ENCODE measurements at places on chromosomes 2 and 18.

GRCh38 chr18:4994710-4995109 lies 202.3 kb downstream of the AKAIN1 start:
- DNase-seq = no peak

- DNase-seq = no peak
These were observed 231.1 kb downstream of the ANKRD30B start for GRCh38 chr18:14978962-14979535.

- DNase-seq = peak; percentile 39
These were observed at the start of gene PROKR1 for GRCh38 chr2:68643011-68643873. Gene PROKR1, plus strand, starts transcription at chr2:68643579. Its CDS starts 2,243 bp downstream, at chr2:68645822.

- no peak for DNase-seq
These were observed 72.8 kb upstream of the CDH19 start for GRCh38 chr18:66676699-66677098.

DNA sequence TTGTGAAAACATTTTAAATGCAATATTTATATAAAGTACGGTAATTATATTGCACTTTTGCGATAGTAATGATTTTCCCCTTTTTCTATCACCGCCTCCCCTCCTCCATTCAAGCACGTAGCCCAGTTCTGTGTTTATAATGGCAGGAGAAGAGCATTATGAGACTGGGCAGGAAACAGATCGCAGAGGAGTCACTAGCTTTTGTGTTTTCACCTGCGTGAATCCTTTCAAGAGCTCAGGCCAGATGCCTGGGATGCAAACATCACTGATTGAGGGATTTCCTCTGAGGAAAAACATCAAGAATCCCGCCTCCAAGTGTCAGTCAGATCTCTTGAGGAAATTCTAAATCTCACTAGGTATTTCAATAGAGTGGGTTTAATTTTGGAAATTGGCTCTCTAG lies 178.4 kb upstream of the FN1 start:
- DNase-seq = no peak

GRCh38 chr2:240137596-240138253 lies 1.6 kb upstream of the COPS9 start:
- DNase-seq = no peak

- no peak for DNase-seq
These were observed 123.1 kb downstream of the RTTN start for GRCh38 chr18:70082430-70082829.

- no peak for DNase-seq
These were observed 13.2 kb downstream of the PRELID3A start for GRCh38 chr18:12420821-12421421.

- no peak for DNase-seq
These were observed 298.9 kb upstream of the NCKAP5 start for GRCh38 chr2:133867166-133867565.

- no peak for DNase-seq
These were observed 32.7 kb downstream of the TMEM131 start for GRCh38 chr2:97963079-97963406.

DNA sequence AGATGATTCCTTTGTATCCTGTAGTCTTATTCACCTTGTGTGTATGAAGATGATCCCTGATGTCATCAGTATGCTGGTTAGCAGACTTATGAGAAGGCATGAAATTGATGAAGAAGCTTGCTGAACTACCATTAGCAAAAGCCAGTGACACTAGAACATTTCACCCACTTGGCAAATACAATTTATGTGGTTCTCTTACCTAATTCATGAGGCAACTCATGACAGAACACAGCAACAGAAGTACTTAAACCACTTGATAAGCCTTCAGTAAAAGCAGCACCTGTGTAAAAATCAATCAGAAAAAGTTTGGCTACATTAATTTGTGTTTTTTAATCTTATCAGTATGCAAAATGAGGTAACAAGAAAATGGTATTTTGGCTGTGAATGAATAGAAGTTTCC lies 16.8 kb downstream of the SLC39A6 start:
- DNase-seq = no peak

GRCh38 chr2:73503992-73504570 lies 118.4 kb downstream of the ALMS1 start:
- no peak for DNase-seq

- DNase-seq = no peak
These were observed 282.9 kb upstream of the REV1 start for GRCh38 chr2:99772591-99773331.

GRCh38 chr2:144390424-144391020 lies 129.4 kb downstream of the ZEB2 start:
- no peak for DNase-seq

- no peak for DNase-seq
These were observed 72.7 kb upstream of the CTAGE1 start for GRCh38 chr18:22490429-22490846.

DNA sequence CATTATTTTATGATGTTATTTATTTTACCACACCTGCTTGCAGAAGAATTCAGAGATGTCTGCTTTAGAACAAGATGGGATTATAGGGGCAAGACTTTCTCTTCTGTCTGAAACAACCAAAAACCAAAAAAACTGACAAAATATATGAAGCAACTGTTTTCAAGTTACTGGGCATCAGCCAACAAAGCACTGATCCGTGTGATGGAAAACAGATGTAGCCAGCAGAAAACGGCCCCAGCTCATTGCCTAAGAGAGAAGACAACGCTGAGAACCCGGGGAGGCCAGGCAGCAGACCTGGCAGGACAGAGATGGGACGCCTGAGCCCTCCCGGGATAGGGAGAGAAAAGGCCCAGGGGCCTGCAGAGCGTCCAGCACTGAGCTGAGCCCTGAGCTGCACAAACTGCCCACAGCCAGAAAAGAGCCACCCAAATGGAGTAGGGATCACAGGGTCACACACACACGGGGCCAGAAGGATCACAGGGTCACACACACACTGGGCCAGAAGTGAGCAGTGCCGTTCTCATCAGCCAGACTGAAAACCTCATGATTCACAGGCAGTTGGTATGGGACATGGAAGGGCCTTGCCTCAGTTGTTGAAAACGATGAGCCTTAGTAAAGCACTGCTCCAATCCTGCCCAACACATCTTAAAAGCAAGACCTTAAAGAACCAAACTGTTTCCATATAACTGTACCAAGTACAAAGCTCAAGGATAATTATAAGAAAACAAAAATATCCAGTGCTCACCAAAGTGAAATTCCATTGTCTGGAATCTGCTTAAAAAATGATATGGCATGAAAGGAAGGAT lies 12.1 kb downstream of the PXDN start:
- no peak for DNase-seq

DNA sequence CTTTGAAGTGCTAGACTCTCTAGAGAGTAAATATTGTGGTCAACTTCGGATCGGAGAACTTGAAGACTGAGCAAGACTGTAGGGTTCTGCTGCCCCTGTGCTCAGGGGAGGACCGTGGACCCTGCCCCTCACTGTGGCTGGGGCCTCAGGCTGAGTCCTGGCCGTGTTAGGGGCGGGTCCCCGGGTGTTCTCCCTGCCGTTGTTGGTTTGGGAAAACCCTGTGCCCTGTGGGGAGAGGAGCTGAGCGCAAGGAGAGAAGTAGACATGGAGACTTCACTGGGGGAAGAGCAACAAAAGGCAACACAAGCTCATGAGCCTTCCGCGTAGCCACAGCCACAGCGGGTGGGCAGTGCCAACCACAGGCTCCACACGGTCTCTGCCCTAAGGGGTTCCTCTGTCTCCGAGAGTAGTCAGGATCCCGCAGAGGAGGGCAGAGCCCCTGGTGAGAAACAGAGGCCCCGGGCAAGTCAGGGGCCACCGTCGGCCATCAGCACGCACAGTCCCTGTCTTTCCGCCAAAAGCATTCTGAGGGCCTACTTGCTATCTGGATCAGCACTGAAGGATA lies 53.1 kb downstream of the NTSR2 start:
- no peak for DNase-seq

- no peak for DNase-seq
These were observed 67.5 kb upstream of the FOSL2 start for GRCh38 chr2:28325173-28325566.

DNA sequence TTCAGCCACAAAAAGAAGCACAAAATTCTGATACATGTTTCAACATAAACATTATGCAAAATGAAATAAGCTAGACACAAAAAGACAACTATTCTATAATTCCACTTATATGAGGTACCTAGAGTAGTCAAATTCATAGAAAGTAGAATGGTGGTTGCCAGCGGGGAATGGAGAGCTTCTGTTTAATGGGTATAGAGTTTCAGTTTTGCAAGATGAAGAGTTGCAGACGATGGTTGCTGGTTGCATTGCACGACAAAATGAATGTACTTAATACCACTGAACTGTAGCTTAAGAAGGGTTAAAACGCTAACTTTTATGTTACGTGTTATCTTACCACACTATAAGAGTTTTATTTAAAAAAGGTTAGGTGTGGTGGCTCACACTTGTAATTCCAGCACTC lies 13.5 kb downstream of the YWHAQ start:
- DNase-seq = no peak

- peak; percentile 72 for DNase-seq
These were observed 209.5 kb downstream of the VAPA start for GRCh38 chr18:10122988-10123950.

DNA sequence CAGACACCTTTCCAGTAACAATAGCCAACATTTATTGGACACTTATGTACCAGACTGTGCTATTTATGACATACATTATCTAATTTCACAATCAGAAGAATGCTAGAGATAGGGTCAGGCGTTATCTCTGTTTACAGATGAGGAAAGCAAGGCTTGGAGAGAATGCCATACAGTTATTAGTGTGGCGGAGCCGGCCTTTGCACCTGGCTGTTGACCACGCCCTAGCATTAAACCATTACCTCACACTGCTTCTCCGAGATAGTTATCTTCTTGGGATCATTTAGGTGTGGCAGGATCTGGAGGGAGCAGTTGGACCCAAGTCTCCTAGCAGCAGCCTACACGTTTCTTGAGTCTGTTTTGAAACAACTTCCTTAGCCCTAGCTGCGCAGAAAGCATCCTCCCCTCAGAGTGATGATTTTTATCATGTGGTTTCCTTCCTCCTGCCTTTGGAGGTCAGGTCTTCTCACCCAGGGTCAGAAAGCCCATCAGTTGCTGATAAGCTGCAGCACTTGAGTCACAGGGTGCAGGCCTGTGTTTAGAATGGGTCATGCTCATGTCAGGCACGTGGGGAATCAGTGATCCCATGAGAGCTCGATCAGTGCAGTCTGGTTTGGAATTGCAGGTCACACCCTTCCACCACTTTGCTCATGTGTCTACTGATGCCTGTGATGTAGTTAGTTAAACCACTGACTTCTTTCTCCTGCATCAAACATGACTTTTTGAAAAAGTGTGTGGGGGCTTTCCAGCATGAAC lies 118.2 kb downstream of the SPTBN1 start:
- DNase-seq = peak; percentile 80

DNA sequence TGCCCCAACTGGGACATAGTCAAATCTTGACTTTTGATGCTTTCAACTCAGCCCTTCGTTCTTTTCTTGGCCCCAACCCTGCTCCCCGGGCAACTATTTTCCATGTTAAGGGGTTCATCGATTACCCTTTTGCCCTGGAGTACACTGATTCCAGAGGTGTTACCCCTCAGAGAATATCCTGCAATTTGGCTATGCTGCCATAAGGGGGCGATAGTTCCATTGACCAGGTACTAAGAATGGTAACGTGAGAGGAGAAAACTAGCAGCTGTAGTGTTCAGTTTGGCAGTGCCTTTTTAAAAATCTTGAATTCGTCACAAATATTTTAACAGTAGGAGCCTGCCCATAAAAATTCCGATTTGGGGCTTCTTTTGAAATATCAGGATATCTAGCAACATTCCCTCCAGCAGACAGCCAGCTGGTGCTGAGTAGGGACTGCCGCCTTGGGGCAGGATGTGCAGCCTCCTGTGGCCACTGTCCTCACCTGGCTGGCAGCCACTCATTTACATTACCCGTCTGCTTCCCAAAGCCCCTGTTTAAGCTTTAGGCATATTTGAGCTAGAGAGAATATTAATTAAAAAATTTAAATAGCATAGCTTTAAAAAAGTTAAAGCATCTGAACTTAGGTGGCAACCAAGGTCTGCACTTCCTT lies 146.3 kb upstream of the SKOR2 start:
- DNase-seq = peak; percentile 50

GRCh38 chr2:225598897-225599296 lies 199.4 kb downstream of the NYAP2 start:
- peak; percentile 10 for DNase-seq

DNA sequence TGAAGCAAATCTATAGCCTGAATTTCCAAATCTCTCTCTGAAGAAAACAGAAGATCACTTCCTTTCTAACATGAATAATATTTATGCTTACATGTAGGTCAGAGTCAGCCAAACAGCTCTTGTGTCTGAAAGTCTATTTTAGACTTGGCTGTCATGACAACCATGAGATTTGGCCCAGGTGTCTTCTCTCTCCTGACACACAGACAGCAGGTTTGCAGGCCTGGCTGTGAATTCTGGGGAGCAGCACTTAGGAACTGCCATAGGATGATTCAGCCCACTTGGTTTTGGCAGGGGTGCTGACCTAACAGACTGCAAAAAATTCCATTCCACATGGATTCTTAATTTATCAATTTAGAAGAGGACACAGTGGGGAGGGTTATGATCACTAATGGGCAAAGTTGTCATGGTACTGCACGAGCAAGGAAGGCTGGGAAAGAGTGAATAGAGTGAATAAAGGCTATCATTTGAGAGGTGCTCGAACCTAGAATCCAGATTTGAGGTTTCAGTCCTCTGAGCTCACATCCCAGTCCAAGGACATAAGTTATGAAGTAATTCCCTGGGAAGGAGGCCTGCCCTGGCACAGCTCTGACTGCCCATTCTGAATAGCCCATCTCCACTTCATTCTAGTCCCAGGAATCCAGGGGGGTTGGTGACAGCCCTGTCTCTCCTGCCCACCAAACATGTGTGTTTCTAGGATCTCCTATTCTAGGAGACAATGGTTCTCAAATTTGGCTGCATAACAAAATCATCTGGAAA lies 453.9 kb upstream of the TRIB2 start:
- no peak for DNase-seq

DNA sequence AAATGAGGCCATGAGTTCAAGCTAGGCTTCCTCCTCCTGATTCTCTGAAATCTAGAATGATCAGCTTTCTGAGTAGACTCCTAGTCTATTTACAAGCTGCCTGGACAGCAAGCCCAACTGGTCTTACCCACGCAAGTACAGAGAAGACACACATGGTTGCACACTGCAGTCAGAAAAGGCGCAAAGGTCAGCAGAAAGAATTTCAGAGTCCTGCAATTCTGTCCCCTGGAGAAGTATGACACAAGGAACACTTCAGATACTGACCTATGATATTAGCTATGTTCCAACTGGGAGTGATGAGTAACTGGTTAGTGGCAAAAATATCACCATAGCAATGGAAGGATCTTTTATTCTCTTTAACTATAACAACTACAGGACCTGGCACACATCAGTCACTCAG lies 336.1 kb upstream of the PKDCC start:
- DNase-seq = no peak

DNA sequence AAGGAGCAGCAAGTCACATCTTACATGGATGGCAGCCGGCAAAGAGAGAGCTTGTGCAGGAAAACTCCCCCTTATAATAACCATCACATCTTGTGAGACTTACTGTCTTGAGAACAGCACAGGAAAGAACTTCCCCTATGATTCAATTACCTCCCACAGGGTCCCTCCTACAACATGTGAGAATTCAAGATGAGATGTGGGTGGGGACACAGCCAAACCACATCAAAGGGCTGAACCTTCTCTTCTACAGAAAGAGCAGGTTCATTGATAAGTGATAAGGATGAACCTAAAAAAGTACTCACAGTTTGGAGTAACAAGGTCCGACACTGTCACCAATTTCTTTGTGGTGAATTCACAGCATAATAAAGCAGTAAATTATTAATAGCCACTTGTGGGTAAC lies 422.2 kb upstream of the FSIP2 start:
- DNase-seq = no peak

GRCh38 chr2:443741-444140 lies 155.8 kb upstream of the ALKAL2 start:
- DNase-seq = no peak
